ENCODE measurements at places on chromosomes 12 and 14.

GRCh38 chr12:132210223-132211055, 66.2 kb downstream of the NOC4L start:
- no peak for DNase-seq

GRCh38 chr12:124506145-124506831, 61.1 kb downstream of the NCOR2 start:
- peak; percentile 69 for DNase-seq

- DNase-seq: no peak
These were observed 14.4 kb downstream of the PCNX1 start for GRCh38 chr14:70921669-70922068.

- peak; percentile 31 for DNase-seq
These were observed 578 bp downstream of the PPP1R13B start for GRCh38 chr14:103846543-103847450.

- no peak for DNase-seq
These were observed 302.5 kb upstream of the FKBP4 start for GRCh38 chr12:2492236-2492635.

- DNase-seq: no peak
These were observed 27.5 kb downstream of the AMN start for GRCh38 chr14:102949801-102950451.

GRCh38 chr12:68331500-68331868, 678 bp downstream of the MDM1 start:
- no peak for DNase-seq

- DNase-seq: no peak
These were observed 7.1 kb downstream of the SLC39A5 start for GRCh38 chr12:56236985-56237384.
